ENCODE measurements at places on chromosomes 7 and 10. TPM values are rescaled to one million over a fixed set of nuclear protein-coding genes. Genes with fewer than 3 reads are reported as not detected.
A peak's percentile ranks its signal among the peaks of the same experiment; 100 is the strongest.

GLI3 gene
- 3.4 TPM for total RNA-seq

LIPM gene
- total RNA-seq: not detected

BMPR1A gene
- 130 TPM for total RNA-seq

DNA sequence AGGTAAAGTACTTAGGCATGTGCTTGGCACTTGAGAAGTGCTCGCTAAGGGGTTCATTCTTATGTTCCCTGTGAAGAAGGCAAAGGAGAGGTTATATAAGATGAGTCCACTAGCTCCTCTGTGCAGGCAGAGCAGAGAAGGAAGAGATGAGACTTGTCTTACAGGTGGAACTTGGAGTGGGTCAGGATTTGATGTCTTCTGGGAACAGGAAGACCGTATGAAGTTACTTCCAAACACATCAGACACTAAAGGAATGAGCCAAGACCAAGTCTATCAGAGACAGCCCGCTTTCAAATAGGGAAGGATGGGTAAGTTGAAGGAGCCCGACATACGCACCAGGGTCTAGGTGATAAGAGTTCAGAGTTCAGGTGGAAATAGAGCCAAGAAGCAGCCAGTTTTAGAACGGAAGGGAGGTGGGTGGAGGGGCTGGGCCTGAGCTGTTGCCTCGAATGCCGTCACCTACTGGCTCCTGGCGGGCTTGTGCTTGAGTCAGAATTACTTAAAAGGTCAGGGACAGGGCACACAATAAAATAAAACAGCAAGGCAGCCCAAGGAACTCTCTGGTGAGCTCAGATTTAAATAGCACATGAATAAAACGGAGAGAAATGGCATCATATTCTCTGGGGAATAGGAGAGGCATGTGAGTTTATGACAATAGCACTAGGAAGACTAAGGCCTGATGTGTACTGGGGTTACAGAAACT, 56.1 kb upstream of the GRB10 start:
- peak; percentile 52 for DNase-seq
- H3K27me3 ChIP-seq: no peaks in the 10 kb centered on the region
- no peaks in the 10 kb centered on the region for H3K36me3 ChIP-seq
- no peak overlapping the region for H3K4me3 ChIP-seq
- H3K4me1 ChIP-seq: peaks cover 28% of the 10 kb centered on the region

DNA sequence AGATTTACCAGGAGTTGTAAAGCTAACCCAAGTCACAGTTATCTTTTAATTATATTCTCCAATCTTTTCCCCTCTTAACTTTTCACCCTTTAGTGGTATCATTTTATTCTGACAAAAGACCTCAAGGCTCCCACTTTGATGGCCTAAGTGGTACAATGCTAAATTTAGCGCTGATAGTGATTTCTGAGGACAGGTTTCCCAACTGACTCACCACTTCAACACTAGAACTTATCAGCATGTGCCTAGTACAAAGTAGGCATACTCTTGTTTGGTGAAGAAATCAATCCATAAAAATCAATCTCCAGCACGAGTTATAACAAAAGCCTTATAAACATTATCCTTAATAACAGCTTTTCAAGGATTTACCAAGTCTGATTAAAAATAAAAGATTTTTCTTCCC, 7.5 kb downstream of the SNX13 start:
- no peaks in the 10 kb centered on the region for H3K36me3 ChIP-seq
- H3K27me3 ChIP-seq: no peaks in the 10 kb centered on the region
- no peak for DNase-seq
- no peak overlapping the region for H3K4me3 ChIP-seq

- H3K36me3 ChIP-seq: no peaks in the 10 kb centered on the region
- H3K27ac ChIP-seq: no peak overlapping the region
- DNase-seq: no peak
- H3K4me3 ChIP-seq: no peak overlapping the region
Observed at GRCh38 chr7:149827089-149827981, 10.8 kb upstream of the ZNF862 start.

GRCh38 chr7:141671705-141672496, 30.1 kb downstream of the DENND11 start:
- DNase-seq: no peak
- H3K36me3 ChIP-seq: peaks cover 3% of the 10 kb centered on the region
- H3K4me1 ChIP-seq: peaks cover 15% of the 10 kb centered on the region
- no peaks in the 10 kb centered on the region for H3K27me3 ChIP-seq
- H3K4me3 ChIP-seq: no peak overlapping the region

- H3K4me1 ChIP-seq: peaks cover 19% of the 10 kb centered on the region
- H3K27me3 ChIP-seq: no peaks in the 10 kb centered on the region
- H3K36me3 ChIP-seq: peaks cover 43% of the 10 kb centered on the region
- no peak overlapping the region for H3K27ac ChIP-seq
- H3K4me3 ChIP-seq: no peak overlapping the region
Observed at GRCh38 chr10:102491136-102491535, 11.4 kb downstream of the ACTR1A start.

ELAPOR2 gene
- total RNA-seq: 16.9 TPM

GRCh38 chr7:25662841-25663800, 434.8 kb upstream of the NPVF start:
- H3K4me1 ChIP-seq: peaks cover 8% of the 10 kb centered on the region
- no peak overlapping the region for H3K27ac ChIP-seq
- no peaks in the 10 kb centered on the region for H3K27me3 ChIP-seq
- H3K4me3 ChIP-seq: no peak overlapping the region

DNA sequence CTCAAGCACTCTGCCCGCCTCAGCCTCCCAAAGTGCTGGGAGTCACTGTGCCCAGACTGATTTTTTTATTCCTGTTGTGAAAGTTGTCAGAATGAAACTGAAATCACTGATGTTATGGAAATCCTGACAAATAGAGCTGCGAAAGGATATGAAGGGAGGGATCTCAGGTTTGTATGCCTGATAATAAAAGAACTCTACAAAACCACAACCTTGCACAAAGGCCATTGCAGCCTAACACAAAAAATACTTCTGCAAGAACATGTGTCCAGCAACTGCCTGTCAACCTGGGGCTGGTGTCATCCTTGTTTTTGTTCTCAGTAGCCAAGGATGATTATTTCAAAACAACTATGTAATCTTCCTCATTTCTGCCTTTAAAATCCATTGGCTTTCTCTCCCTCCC, 126.1 kb downstream of the NEBL start:
- DNase-seq: no peak
- H3K27me3 ChIP-seq: no peaks in the 10 kb centered on the region
- H3K4me3 ChIP-seq: no peak overlapping the region
- H3K36me3 ChIP-seq: no peaks in the 10 kb centered on the region
- H3K27ac ChIP-seq: no peak overlapping the region

TBXAS1 gene
- 30.1 TPM for total RNA-seq

Measured in thoracic aorta (tissue), 2 donors.